Ovary (tissue), 10 donors: ENCODE measurements at places on chromosomes 2 and 18. TPM values are rescaled to one million over a fixed set of nuclear protein-coding genes. Genes with fewer than 3 reads are reported as not detected.

- H3K27me3 ChIP-seq, result no peaks in the 10 kb centered on the region
- peaks cover 5% of the 10 kb centered on the region for H3K4me1 ChIP-seq
- H3K36me3 ChIP-seq, result no peaks in the 10 kb centered on the region
- H3K4me3 ChIP-seq, result peak within 1 kb of the TSS; percentile 49
Observed at GRCh38 chr2:137964066-137964858, at the start of gene HNMT. Gene HNMT, plus strand, starts transcription at chr2:137964473. Its CDS starts 19 bp downstream, at chr2:137964492.

DNA sequence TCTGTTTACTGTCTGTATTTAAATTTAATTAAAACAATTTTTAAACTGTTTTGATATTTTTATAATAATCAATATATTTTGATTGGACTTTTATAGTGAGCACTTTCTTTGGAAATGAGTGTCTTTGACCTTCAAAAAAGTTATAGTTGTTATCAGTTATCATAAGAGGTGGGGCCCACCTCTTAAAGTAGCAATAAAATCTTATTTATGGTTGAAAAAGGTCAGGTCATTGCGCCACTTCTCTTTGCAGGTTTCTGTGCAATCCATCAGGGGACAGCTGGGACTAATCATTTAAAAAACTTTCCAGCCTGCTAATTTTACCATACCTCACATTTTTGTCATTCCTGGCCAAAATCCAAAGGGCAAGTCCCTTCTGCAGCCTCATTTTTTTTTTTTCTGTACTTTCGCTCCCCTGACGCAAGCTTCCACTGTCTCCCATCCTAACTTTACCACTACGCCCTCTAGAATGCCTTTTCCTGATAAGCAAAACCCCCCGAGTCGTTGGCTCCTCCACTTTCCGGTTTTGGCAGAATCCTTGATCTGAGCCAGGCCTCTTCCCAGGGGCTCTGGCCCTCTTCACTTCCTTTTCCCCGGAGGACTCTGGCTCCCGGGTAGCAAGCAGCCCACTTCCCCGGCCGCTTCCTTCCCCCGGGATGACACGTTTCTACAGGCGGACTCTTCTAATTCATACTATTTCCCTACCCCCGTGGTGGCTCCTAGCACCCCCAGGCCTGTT is 1.1 kb upstream of the SEH1L start:
- no peaks in the 10 kb centered on the region for H3K27me3 ChIP-seq
- H3K27ac ChIP-seq, result peak overlapping the region; percentile 88
- H3K4me3 ChIP-seq, result peak overlapping the region; percentile 64
- DNase-seq, result peak; percentile 68

DNA sequence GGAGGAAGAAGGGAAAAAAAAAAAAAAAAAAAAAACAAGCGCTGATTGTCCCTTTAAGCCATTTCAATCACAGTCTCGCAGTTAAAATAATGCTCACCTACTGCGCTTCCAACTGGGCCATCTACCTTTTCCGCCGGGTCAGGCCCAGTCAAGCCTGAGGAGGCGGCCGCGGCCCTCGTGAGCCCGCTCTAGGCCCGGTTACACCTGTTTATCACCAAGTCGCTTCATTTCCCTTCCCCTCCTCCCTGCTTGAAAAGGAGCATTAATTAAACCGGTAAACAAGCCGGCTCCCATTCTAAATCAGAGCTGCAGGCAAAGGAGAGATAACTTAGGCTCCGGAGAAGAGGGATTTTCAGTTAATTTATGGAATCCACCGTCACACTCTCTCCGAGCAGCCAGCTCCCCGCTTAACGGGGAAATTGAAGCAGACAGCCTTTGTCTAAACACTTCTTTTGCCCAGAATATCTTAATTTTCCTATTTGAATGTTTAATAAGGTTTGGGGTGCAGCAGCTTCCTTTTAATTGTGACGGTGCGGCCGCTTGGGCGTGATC is 140.1 kb upstream of the SIX3 start:
- no peak overlapping the region for H3K4me3 ChIP-seq
- DNase-seq, result no peak
- no peaks in the 10 kb centered on the region for H3K36me3 ChIP-seq
- H3K4me1 ChIP-seq, result peaks cover 3% of the 10 kb centered on the region

DNA sequence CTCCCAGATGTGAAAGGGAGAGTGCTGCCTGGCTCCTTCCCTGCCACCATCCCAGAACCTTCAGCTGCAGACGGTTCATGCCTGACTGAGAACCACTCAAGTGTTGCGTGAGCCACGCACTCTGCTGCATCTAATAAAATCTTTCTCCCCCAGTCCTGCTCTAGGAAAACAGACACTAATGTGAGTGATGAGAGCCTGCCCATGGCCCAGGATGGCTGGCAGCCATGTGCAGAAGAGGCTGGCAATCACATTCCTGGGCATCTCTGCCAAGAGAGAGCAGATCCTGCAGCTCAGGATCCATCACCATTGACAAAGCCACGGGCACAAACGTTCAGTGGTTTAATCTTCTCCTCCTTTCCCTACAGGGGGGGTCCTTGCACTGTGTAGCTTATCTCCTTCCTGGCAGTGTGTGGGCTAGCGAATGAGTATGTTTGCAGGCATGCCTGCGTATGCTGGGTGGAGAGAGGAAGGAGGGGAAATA is 477.5 kb downstream of the SLC4A3 start:
- H3K4me1 ChIP-seq, result no peaks in the 10 kb centered on the region
- no peak overlapping the region for H3K4me3 ChIP-seq

DNA sequence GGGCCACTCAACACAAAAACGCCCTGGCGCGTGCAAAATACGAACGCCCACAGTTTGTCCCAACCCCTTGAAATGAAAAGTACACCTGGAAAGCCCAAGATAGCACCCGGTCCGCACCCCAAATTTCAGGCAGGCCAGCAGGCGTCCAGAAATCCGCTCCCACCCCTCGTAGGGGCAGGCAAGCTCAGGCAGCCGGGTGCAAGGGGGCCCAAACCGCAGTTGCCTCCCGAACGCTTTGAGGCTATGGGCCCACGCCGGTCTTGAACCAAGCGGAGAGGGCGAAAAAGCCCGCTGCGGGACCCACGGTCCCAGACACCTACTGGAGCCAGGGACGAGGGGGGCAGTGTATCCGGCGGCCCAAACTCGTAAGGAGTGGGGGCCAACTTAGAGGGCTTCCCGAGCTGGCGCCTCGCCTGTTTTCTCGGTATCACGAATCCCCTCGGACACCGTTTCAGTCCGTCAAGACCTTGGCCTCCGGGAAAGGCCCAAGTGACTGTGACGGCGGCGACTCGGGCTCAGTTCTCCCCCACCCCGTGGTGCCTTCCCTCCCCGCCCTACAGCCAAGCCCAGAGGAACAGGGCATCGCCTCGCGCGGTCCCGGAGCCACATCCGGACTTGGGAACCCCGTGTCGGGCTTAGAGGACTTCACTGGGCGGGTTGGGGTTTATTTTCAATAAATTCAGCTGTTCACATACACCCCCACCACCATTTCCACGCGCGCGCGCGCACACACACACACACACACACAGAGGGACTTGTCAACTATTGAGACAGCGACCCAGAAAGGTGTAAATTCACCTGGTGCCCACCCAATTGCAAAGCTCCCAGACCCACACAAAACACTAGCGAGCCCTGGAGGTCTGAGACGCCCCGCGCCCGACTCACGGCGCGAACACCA is 6.2 kb upstream of the SATB2 start:
- peak overlapping the region; percentile 36 for H3K4me3 ChIP-seq
- H3K36me3 ChIP-seq, result no peaks in the 10 kb centered on the region
- peaks cover 7% of the 10 kb centered on the region for H3K4me1 ChIP-seq
- H3K27ac ChIP-seq, result no peak overlapping the region
- H3K27me3 ChIP-seq, result peaks cover 3% of the 10 kb centered on the region

- H3K27ac ChIP-seq, result no peak overlapping the region
- H3K4me1 ChIP-seq, result peaks cover 7% of the 10 kb centered on the region
- no peak overlapping the region for H3K4me3 ChIP-seq
- DNase-seq, result no peak
- H3K27me3 ChIP-seq, result no peaks in the 10 kb centered on the region
- H3K36me3 ChIP-seq, result no peaks in the 10 kb centered on the region
Observed at GRCh38 chr2:219439506-219439905, 4.9 kb downstream of the SPEG start.

GRCh38 chr2:155679647-155680046 is 652.9 kb downstream of the NR4A2 start:
- no peaks in the 10 kb centered on the region for H3K4me1 ChIP-seq
- H3K27me3 ChIP-seq, result no peaks in the 10 kb centered on the region
- H3K27ac ChIP-seq, result no peak overlapping the region
- no peak for DNase-seq
- H3K36me3 ChIP-seq, result no peaks in the 10 kb centered on the region

- H3K36me3 ChIP-seq, result no peaks in the 10 kb centered on the region
- H3K4me3 ChIP-seq, result no peak overlapping the region
- no peak overlapping the region for H3K27ac ChIP-seq
- peaks cover 2% of the 10 kb centered on the region for H3K4me1 ChIP-seq
- H3K27me3 ChIP-seq, result no peaks in the 10 kb centered on the region
Observed at GRCh38 chr18:46040033-46040746, 31.9 kb downstream of the PSTPIP2 start.

The ADAM23 gene
- 0.83 TPM for total RNA-seq

The C2orf81 gene
- 1.3 TPM for total RNA-seq

The TNFRSF11A gene
- total RNA-seq, result 2.3 TPM
